ENCODE measurements at places on chromosomes 6 and 20.

DNA sequence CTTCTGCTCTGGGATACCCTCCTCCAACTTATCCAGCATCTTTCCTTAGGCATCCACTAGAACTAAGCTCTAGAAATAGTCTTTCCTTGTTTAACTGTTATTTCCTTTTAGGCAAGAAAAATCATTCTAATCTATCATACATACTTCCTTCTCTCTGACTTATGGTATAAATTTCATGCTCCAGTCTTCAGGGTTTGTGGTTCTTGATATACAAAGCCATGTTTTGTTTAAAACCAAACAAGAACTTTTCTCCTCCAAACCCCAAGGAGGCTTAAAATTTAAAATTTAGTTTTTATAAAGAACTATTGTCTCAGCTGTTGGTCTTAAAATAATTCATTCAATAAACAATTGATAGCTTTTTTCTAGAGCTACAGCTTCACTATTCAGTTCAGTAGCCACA, 77.2 kb downstream of the CD164 start:
- no peak for DNase-seq

GRCh38 chr20:4151991-4152695, 136.8 kb upstream of the RNF24 start:
- DNase-seq: peak; percentile 36

DNA sequence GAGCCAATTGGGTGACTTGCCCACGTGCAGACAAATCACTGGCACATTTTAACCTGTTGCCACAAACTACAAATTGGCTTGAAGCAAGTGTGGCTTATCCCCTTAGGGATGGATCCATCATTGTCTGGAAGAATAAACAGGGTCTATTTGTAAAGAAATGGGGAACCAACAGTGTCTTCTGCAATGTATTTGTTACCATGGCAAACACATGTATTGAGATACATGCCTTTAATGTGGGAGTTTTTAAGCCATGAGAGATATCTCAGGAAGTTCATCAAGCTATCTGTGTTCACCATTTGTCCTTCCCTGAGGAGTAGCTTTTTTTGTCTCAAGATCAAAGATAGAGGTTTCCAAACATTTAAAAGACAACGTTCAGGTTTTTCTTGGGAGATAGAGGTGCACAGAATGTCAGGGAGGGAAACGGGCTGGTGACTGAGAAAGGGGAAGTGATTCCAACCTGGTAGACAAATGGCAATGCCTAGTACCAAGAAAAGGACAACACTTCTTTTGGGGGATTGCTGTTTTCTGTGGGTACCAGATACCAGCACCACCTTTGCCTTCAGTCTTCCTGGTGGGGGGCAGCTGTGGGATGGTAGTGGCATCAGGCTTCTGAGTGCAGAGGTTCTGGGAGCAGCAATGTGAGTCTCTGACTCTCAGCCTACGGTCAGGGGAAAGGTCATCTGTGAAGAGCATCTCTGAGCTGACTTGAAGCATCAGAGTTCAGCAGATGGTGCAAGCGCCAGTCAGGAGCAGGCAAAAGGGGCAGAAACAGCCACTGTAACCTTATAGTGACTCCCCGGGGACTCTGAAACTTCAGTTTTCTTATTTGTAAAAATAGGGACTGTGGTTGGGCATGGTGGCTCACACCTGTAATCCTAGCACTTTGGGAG, 20.1 kb upstream of the BCAS1 start:
- no peak for DNase-seq

- DNase-seq: no peak
These were observed 615.6 kb upstream of the CDH4 start for GRCh38 chr20:60636417-60636816.

DNA sequence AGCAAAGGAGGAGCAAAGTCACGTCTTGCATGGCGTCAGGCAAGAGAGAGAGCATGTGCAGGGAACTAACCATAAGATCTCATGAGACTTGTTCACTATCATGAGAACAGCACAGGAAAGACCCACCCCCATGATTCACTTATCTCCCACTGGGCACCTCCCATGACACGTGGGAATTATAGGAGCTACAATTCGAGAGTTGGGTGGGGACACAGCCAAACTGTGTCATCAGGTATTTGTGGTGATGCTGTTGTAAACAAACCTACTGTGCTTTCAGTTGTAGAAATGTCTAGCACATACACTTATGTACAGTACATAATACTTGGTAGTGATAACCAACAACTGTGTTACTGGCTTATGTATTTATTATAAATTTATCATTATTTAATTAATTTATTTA, 128.3 kb downstream of the UTRN start:
- DNase-seq: peak; percentile 29

DNA sequence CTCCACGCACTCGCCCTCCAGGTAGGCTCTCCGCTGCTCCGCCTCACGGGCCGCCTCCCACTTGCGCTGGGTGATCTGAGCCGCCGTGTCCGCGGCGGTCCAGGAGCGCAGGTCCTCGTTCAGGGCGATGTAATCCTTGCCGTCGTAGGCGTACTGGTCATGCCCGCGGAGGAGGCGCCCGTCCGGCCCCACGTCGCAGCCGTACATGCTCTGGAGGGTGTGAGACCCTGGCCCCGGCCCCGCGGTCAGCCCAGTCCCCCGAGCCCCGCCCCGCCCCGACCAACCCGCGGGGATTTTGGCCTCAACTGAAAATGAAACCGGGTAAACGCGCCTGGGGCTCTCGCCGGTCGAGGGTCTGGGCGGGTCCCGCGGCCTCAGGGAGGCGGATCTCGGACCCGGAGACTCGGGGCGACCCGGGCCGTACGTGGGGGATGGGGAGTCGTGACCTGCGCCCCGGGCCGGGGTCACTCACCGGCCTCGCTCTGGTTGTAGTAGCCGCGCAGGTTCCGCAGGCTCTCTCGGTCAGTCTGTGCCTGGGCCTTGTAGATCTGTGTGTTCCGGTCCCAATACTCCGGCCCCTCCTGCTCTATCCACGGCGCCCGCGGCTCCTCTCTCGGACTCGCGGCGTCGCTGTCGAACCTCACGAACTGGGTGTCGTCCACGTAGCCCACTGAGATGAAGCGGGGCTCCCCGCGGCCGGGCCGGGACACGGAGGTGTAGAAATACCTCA, 598 bp downstream of the HLA-B start:
- no peak for DNase-seq

DNA sequence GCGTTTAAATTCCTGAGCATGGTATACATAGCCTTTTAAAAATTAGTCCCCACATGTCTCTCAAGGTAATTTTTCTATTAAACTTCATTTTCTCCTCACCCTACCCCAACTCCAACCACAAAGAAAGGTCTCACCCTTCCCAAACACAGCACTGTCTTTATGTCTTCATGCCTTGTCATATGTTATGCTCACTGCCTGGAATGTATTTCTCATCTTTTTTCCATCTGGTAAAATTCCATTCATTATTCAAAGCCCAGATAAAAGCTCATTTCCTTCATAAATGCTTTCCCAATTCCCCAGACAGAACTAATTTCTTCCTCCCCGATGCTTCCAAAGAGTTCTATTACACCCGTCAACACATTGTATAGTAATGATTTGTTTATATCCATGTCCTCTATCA, 302.0 kb downstream of the ALDH8A1 start:
- peak; percentile 73 for DNase-seq

GRCh38 chr6:40887792-40888340, 151.2 kb downstream of the UNC5CL start:
- no peak for DNase-seq

DNA sequence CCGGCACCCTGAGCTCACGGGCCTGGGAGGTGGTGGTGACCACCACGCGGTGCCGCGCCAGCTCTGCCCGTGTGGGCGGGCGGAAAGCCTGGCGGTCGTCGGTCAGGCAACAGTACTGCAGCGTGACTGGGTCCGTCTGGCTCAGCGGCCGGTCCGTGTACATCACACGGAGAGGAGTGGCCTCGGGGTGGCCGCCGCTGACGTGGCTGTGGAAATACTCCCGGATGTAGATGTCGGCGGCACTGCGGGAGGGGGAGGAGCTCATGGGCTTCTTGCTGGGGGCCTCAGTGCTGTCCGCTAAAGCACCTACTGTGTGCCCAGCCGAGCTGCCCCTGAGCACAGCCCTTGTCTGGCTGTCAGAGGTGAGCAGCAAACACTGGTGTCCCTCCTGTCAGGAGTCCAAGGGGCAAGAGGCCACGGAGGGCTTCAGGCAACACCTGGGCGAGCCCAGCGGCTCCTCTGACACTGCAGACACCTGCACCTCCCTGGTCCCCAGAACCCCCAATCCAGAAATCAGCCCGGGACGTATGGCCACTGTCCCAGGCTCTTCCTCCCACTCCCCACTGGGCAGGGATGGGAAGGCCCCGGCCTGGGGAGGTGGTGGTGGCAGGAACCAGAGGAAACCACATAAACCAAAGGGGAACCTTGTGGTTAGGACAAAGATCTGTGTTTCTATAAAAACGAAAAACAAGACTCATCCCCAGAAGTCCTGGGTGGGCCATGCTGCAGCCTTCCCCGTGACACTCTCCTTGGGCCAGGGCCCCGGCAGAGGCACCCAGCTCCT, 6.5 kb downstream of the HELZ2 start:
- DNase-seq: no peak

GRCh38 chr6:145457556-145457955, 277.8 kb downstream of the EPM2A start:
- no peak for DNase-seq

DNA sequence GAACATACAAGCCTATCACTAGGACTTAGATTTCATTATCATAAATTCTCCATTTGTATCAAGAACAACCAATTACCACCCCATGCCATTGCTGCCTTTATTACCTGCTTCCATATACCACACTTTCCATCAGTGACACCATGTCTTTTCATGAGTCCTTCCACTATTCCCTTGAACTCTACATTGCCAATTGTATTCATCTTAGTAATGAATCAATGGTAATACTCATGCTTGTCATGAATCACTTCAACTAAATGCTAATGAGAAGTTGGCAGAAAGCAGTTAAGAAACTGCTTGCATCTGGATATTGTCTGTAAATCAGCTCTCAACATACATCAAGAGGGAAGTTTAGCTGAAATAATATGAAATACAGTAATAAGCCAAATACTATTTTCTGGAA, 61.2 kb upstream of the RNF217 start:
- DNase-seq: no peak

DNA sequence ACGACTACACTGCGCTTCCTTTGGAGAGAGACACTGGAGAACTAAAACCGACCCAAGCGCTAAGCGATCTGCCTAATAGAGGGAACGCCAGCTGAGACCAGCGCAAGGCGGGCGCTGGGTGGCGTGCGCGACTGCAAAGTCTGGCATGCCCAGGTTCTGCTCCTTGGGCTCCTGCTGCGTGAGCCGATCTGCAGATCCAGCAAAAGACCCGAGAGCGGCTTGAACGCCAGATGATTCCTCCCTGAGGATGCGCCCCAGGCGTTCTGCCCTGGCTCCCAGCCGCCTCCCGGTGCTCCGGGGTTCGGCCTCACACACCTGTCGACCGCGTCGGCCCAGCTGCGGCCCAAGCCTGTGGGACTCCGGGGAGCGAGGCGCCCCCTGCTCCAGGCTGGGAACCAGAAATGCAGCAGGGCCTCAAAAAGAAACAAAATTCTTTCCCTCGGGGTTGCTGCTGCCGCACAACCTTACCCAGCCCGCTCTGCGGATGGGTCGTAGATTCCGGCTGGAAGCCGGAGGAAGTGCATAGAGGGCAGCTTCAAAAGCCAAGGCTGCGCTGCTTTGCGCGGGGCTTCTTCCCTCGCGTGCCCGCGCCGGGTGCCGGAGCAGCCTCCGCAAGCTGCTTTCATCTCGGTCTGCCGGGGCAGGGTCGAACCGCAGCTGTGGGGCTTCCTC, 17.9 kb upstream of the PRDM13 start:
- DNase-seq: peak; percentile 58

DNA sequence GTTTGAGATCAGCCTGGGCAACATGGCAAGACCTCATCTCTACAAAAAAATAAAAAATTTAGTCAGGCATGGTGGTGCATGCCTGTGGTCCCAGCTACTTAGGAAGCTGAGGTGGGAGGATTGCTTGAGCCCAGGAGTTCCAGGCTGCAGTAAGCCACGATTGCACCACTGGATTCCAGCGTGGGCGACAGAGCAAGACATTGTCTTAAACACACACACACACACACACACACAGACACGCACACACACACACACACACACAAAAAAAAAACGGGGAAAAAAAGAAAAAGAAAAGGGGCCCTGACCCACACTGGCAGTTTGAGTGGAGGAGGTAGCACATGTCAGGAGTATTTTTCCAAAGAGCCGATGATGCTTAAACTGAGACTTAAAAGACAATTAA, 122.2 kb downstream of the AFG1L start:
- DNase-seq: peak; percentile 14

GRCh38 chr6:112005013-112005371, 48.9 kb upstream of the CCN6 start:
- DNase-seq: no peak

DNA sequence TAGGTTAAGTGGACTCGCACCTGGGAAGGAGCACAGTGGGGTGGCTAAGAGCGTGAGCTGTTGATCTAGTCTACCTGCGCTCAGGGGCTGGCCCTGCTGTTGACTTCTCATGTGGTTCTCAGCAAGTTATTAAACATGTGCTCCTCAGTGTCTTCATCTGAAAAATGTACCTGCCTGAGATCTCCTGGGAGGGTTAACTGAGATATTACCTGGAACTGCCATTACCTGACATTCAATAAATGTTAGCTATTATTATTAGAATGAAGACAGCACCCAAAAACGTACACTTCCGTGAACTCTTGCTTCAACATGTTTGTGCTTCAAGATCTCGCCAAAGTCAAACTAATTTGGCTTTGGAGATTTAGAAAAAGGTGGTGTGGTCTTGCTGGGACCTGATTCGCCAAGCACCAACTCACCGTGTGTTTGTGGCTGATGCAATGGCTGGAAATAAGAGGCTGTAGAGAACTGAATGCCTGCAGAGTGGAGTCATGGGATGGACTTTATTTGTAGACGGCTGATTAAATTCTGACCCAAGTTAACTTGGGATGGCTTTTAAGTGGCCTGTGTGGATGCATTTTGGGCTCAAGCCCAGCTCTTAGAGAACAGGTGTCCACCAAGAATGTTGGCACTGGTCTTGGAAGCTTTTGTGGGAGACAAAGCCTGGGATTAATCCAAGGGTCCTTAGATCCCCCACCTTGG, 692.9 kb downstream of the QKI start:
- peak; percentile 79 for DNase-seq

DNA sequence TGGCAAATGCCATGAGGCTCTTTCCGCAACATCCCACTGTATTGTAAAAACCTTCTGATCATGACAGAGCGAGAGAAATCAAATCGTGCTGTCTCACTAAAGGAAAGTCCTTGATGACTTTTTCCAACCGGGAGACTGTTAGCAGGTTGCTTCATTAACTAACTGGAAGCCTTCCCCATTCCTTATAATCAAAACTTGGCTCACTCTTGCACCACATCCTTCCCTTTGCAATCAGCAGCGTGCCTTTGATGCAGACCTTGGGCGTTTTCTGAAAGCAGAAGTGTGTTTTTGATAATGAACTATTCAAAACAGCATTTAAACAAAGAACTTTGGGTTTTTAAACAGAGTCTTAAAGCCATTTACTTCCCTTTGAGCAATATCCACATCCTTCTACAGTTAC, 96.2 kb upstream of the CNR1 start:
- DNase-seq: no peak

DNA sequence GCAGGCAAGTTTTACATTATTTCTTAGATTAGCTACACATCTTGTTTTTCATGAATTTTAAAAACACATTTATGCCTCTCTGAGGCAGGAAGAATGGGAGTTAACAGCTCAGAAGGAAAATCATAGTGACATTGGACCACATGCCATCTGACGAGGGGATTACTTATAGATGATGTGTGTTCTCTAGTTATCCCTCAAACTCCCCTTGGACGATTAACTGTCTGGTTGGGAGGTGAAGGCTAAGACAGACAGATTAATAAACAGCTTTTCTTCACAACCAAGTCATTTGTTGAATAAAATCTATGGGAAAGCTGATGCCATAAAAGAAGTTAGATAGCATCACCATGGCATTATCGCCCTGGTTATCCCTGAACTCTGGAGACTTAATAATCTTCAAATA, 80.0 kb upstream of the PREP start:
- DNase-seq: no peak

- no peak for DNase-seq
These were observed 392.5 kb downstream of the FRK start for GRCh38 chr6:115668211-115668610.
